ENCODE measurements at places on chromosomes 5 and 9.

GRCh38 chr5:120007598-120007997, 378.2 kb downstream of the FAM170A start:
- no peak for DNase-seq

- DNase-seq, result peak; percentile 48
These were observed 974 bp downstream of the C9orf40 start for GRCh38 chr9:74951725-74952151.

DNA sequence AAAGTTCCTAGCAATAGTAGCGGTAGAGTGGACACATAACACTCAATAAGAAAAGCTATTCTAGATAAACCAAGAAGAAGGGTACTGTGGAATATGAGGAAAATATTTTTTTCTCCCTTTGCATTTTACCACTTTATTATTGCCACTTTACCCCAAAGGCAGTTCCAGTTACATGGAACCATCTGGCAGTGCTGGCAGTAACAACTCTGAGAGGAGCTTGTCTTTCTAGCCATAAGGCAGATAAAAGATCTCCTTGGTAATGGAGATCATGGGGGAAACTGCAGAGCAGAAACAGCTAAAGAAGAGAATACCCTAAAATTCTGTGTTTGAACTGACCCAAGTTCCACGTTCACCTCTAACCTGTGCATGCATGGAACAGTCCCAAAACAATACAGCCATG, 38.5 kb downstream of the UBTD2 start:
- DNase-seq, result no peak

- DNase-seq, result no peak
These were observed 284.1 kb upstream of the PDE4D start for GRCh38 chr5:60177596-60177995.

GRCh38 chr9:20591223-20591622, 31.1 kb downstream of the MLLT3 start:
- no peak for DNase-seq

- no peak for DNase-seq
These were observed 12.6 kb downstream of the PBX3 start for GRCh38 chr9:125759764-125760129.

DNA sequence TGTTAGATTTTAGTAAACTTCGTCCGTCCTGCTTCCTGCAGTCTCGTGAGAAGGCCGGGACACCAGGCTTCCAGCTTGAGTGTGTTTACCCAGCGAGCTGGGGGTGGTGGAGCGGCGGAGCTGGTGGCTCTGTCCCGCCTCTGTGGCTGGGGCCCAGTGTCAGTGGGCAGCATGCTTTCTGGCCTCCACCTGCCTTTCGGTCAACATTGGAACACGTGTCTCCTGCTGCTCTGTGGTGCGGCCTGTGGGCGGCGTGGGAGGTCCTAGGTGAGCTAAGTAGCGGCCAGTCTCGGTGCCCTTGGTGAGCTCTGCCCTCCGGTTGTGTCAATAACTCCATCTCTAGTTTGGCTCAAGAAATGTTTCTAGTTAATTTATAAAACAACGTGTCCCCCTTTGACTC, 125.9 kb downstream of the GADD45G start:
- no peak for DNase-seq

- no peak for DNase-seq
These were observed 37.8 kb downstream of the GLRX start for GRCh38 chr5:95784514-95785302.

DNA sequence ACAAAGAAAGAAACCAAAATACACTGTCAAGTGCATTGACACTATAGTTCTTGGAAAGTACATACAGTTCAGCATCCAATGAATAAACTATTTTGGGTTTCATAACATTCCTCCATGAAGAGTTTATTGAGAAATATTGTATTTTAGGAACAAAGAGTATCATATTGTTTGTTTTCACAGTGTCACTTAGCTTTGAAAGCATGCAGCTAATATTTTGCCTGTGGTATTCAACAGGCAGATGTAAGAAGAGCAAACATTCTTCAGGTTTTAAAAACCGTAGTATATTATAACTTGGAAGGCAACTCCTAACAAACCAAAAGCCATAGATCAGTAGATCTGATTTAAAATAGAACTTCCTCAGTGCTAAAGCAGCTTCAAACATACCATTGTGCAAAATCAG, 4.5 kb downstream of the PRELID2 start:
- DNase-seq, result no peak

DNA sequence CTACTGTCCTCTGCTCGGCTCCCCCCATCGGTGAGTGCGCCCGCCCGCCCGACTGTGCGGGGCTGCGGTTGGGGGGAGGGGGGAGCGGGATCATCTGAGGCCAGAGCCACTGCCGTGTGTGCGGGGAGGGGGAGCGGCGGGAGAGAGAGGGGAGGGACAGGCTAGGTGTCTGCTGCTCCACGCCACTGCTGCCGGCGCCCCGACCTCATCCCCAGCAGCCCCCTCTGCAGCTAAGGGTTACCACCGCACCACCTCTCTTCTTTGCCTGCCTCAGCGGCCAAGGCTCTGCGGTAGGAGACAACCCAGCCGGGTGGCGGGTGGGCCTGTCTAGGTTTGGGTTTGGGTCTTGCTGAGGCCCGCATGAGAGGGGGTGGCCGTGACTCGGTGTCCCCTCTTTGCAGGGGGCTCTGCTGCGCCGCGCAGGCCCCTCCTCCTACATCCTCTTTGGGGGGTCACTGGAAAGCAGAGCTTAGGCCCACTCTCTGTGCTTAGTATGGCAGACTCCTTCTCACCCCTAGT, 670 bp upstream of the PURA start:
- DNase-seq, result no peak

DNA sequence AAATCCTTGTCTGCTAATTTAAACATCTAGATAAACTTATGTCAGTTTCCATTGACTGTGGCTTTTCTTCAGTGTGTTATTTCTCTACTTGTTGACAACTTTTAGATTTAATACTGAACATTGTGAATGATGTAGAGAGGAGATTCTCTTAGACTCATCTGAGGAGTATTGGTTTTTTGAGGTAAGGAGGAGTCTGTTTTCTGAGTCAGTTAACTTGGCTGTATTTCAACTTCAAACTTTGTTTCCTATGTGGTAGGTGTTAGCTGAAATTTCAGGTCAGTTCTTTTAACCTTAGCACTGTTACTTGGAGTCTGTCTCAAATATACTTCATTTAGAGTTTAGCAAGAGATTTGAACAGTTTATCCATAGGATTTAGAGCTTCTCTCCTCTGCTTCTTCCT, 67.9 kb downstream of the XRCC4 start:
- no peak for DNase-seq

DNA sequence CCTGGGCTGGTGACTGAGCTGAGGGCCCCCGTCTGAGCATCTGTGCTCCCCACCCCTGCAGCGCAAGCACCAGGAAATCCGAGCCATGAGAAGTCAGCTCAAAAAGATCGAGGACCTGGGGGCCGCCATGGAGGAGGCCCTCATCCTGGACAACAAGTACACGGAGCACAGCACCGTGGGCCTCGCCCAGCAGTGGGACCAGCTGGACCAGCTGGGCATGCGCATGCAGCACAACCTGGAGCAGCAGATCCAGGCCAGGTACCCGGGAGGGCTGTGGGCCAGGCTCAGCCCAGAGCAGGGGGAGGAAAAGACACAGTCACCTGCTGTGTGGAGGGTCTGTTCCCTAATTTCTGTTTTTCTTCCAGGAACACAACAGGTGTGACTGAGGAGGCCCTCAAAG, 24.6 kb downstream of the DYNC2I2 start:
- peak; percentile 1 for DNase-seq

DNA sequence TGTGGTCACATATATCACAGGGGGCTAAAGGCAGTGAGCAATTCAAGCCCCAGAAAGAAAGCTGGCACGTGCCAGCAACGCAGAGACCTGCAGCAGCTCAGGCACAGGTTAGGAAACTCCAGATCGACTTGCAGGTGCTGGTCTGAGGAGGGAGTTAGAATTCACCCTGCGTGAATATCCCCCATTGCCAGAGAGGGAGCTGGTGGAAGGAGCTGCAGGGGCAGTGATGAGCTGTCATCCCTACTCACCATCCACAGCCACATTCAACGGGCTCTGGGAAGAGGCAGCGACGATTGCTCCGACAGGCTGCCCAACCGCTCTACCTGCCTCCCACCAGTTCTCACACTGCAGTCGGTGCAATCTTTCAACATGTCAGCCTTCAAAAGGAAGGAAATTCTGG, 40.8 kb upstream of the CLK4 start:
- DNase-seq, result no peak

- DNase-seq, result no peak
These were observed 80.2 kb upstream of the HTR4 start for GRCh38 chr5:148734518-148734917.
